ENCODE measurements at places on chromosomes 11 and 22.

GRCh38 chr22:33504941-33505625, 415.2 kb downstream of the LARGE1 start:
- no peak for DNase-seq

DNA sequence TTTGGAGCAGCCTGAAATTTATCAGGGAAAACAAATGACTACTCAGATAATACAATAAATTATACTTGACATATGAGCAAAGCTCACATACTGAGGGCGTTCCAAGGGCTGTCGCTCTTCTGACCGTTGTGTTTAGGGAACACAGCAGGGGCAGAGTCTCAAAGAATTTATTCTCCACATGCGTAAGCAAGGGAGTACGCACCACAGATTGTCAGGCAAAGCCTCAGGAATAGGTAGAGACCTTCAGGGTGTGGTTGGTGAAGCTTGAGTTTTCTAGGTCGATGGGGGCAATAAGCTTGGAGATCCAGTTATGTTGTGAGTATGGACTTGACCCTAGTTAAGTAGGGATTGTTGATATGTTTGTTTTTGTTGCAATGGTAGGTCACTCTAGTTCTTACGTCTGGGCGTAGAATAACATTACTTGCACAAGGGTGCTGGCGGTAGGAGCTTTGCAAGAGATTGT, 830 bp downstream of the ACAT1 start:
- DNase-seq = no peak

DNA sequence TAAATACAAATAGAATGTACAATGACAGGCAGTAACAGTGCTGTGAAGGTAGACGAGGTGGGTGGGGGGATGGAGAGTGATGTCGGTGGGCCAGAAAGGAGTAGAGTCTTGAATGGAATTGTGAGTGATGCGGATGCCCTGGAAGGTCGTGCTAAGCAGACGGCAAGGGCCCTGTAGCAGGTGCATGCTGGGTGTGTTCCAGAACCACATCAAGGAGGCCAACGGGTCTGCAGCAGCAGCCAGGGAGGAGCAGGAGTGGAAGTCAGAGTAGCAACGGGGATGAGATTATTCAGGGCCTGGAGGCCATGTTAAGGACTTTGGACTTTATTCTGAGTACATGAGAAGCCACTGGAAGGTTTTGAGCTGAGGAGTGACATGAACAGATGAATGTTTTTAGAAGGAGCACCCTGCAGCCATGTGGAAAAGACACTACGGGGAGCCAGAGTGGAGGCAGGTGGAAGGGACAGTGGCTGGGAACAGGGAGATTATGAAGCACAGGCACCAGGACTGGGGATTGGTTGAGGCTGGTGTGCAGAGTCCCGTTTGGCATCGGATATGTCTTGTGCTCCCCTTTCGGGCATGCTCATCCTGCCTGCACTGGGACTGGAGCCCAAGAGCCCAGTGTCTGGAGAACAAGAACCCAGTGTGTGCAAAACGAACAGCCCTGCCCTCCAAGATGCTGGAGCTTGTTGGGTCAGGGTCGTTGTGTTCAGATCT, 74.1 kb downstream of the COMMD9 start:
- peak; percentile 5 for DNase-seq

- no peak for DNase-seq
These were observed 38.3 kb upstream of the IGSF9B start for GRCh38 chr11:133995066-133995465.

GRCh38 chr11:106625566-106625965, 392.7 kb downstream of the GUCY1A2 start:
- DNase-seq = no peak

- DNase-seq = no peak
These were observed 71.3 kb downstream of the ATXN10 start for GRCh38 chr22:45742866-45743450.

DNA sequence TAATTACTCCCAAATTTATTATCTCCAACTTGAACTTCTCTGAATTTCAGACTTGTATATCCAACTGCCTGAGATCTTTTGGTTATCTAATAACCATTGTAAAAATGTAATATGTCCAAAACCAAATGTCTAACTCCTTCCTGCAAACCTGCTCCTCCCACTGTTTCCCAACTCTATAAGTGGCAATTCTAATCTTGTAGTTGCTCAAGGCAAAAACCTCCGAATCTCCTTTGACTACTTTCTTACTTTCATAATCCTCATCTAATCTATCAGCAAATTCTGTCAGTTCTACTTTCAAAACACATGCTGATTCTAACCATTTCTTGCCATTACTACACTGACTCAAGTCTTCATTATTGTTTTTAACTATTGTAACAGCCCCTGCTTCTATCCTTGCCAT, 55.7 kb downstream of the FAM168A start:
- DNase-seq = no peak

DNA sequence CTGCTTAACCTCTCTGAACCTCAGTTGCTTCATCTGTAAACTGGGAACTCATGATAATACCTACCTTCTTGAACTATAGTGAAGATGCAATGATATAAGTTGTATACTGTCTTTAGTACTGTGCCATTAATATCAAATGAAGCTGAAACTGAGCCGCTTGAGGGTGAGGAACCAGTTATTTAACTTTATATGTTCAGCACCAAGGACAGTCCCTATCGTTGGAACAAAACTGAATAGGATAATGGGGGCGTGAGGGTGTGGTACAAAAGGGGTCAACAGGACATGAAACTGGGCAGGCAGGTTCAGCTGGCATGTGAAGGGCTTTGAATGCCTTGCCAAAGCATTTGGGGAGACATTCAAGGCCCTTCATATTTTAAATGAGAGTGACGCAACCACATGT, 112.6 kb downstream of the C11orf91 start:
- DNase-seq = no peak

- DNase-seq = no peak
These were observed 43.2 kb downstream of the USP47 start for GRCh38 chr11:11884774-11885481.

DNA sequence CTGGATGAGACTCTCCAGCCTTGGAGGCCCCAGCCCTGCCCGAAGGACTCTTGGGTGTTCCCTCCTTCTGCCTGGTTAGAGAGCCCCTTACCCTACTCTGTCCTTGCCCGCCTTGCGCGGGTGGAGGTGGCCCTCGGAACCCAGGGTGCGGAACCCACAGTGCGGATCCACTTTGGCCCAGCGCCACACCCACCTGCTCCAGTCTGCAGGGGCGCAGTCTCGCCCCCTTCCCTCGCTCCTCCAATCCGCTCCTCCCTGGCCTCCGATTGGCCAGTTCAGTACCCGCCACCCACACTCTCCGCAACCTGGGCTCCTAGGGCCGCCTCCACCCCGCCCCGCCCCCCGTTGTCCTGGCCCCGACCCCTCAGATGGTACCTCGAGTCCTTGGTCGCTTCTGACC, 2.4 kb downstream of the CAPN1 start:
- DNase-seq = no peak

DNA sequence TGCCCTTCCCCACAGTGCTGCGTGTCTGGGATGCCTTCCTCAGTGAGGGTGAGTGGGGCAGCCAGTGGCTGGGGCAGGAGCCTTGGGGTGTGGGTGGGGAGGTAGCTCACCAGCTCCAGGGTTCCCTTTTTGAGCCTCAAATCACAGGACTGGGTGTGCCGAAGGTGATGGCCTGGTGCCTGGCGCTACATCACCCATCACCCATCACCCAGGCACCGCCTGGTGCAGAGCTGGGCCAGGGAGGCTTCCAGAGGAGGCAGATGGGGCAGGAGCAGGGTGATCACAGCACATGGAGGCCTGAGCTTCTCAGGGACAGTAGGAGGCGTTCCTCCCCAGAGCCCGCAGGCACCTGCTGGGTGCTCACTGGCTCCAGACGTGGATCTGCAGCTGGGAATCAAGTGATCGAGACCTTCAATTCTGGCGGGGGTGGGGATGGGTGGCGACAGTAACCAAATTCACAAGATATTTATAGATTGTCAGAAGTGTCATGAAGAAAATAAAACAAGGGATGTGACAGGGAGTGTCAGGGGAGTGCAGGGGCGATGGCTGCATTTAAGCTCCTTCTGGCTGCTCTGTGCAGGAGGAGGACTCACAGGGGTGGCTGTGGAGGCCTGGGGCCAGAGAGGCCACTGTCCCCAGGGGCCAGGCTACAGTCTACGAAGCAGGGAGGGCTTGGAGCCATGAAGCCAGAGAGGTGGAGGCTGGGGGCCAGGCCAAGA, 3.2 kb downstream of the TBC1D10C start:
- peak; percentile 38 for DNase-seq

GRCh38 chr11:27385245-27385644, 22.2 kb upstream of the CCDC34 start:
- DNase-seq = no peak

GRCh38 chr22:49582678-49583077, 245.0 kb downstream of the BRD1 start:
- DNase-seq = no peak

DNA sequence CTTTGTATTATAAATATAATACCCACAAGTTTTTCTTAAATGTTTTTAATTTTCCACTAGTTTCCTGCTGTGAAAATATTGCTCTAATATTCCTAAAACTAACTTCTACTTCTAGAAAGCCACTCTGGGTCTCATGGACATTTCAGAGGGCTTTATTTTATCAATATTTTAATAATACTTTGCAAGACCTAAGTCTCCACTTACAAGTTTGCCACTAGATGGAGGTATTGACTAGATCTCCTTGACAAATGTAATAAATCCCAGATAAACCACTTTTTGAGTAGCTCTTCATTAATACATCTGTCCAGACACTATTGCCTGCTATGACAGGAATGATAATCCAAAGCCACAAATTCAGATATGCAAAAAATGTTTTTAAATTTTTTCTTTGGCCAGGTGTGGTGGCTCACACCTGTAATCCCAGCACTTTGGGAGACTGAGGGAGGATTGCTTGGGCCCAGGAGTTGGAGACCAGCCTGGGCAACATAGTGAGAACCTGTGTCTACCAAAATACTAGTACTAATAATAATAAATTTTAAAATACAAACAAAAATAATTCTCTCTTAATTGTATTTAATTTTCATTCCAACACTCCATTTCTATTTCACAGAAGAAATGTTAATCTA, 3.5 kb upstream of the ACAT1 start:
- no peak for DNase-seq

DNA sequence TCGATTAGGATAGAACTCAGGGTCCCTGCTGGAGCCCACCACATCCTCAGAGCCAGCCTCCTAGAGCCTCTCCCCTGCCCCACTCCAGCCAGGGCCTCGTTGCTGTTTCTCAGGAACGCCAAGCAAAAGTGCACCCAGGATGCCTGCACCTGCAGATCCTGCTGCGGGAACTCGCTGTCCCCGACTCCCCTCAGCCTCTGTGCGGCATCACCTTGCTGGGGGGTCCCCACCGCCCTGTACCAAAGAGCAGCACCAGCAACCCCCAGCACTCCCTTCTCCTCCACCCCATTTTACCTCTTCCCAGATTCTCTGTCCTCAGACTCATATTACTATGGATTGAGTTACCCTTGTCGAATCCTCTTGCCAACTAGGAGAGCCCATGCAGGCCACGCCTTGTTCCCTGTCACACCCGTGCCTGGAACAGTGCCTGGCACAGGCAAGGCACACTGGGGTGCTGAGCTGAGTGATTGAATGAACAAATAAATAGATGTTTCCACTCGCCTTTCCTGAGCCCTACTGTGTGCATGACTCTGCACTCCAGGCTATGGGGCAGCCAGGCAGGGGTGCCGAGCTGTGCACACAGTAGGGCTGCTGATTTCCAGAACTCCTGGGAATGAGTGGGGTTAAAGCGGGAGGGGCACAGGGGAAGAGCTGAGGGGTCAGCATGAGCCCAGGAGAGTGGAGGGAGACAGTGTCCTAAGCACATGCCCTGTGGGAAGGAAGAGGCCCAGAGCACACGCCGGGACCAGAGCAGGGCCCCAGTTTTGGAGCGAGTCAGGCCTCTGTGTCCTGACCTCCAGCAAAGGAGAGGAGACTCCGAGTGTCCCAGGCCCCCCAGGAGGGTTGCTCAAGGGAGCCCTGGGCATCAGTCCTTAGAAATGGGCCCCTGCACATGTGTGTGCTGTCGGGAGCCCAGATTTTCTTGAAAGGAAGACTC, 44.3 kb downstream of the LINC01488 start:
- no peak for DNase-seq

- no peak for DNase-seq
These were observed 23.8 kb downstream of the SHISAL1 start for GRCh38 chr22:44288913-44289312.

- no peak for DNase-seq
These were observed 16.4 kb upstream of the OR6M1 start for GRCh38 chr11:123822599-123822998.
